ENCODE measurements at places on chromosomes 3 and 15. TPM values are rescaled to one million over a fixed set of nuclear protein-coding genes. Genes with fewer than 3 reads are reported as not detected.

- no peak for DNase-seq
These were observed 189.2 kb upstream of the LPP start for GRCh38 chr3:187964760-187965159.

The GRK7 gene
- total RNA-seq = not detected

DNA sequence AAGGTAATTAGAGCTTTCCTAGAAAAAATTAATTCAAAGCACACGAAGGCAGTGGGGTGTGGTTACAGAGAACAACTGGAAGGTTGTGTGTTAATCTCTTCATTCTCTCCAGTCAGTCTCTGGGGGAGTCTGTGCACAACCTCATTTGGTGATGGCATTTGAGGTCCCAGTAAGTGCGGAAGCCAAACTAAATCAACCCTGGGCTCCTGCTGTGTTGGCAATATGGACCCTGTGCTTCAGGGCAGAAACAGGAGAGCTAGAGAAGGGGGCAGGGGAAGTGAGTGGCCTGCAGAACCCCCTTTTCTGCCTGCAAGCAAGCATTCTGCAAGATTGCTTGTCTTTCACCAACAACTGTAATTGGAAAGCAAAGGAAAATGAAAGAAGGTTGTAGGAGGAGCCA lies 195.9 kb upstream of the ST8SIA2 start:
- no peak for DNase-seq

The ADAMTS17 gene
- total RNA-seq = 0.81 TPM
